Left cardiac atrium (tissue), 4 donors: ENCODE measurements at places on chromosomes 6 and 20. TPM values are rescaled to one million over a fixed set of nuclear protein-coding genes. Genes with fewer than 3 reads are reported as not detected.

C4A gene
- 199 TPM for total RNA-seq

DNA sequence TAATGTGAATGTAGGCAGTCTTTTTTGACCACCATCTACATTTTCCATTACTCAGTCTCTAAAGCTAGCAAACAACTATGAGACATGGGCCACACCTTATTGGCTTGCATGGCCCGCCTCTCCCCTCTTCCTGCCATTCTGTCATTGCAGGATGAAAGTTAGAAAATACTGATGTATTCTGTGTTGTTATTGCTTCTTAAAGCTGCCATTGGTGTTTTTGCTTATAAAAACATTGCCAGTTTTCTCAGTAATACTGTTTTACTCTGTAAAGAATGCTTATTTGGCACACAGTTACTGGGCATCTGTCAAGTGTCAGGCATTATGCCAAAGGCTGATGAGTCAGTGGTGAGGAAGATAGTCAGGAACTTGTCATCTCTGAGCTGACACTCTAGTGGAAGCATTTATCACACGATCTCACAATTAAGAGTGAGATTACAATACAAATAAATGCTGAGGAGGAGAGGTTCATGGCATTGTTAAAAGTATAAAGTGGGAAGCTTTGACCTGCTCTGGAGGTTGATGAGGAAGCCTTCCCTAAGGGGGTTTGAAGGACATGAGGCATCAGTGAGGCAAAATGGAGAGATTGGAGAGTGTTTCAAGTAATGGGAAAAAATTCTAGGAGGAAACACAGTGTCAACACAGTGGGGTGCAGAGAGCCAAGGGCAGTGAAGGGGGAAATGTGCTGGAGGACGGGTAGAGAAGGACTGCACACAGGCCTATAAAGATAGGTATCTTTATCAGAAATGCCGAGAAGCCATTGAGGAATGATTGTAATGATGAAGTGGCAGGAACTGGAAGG, 14.7 kb downstream of the KLHL32 start:
- DNase-seq: no peak

GRCh38 chr6:132096245-132096644, 145.1 kb upstream of the CCN2 start:
- DNase-seq: no peak

- no peak for DNase-seq
Measured at GRCh38 chr6:38860041-38860440, 144.9 kb downstream of the DNAH8 start.

GRCh38 chr20:55936209-55936595, 69.1 kb downstream of the CBLN4 start:
- no peak for DNase-seq
